A549 treated with ZK216348 at 1 μM for 4 hours (cell line): ENCODE measurements at places on chromosomes 13 and 19. TPM values are rescaled to one million over a fixed set of nuclear protein-coding genes. Genes with fewer than 3 reads are reported as not detected.

Gene TTC9B
- 0.34 to 0.47 TPM (median 0.43 TPM) in 4 of 5 replicates, not detected in the other for total RNA-seq

Gene S1PR2
- total RNA-seq: 0.65 to 1.2 TPM (median 0.86 TPM) in 5 replicates

Gene LIM2
- not detected in 5 replicates for total RNA-seq

Gene ERICH4
- total RNA-seq: not detected in 5 replicates

Gene NCR1
- not detected in 5 replicates for total RNA-seq

Gene ZNF180
- 7.5 to 11.3 TPM (median 8.2 TPM) in 5 replicates for total RNA-seq

Gene PNMA8A
- total RNA-seq: 8.1 to 11.0 TPM (median 10.6 TPM) in 5 replicates

Gene PRX
- 1.0 to 1.7 TPM (median 1.5 TPM) in 5 replicates for total RNA-seq

Gene MBD3L2
- not detected in 5 replicates for total RNA-seq

Gene POSTN
- total RNA-seq: 0.15 TPM in 1 of 5 replicates, not detected in the others

Gene ARHGAP45
- 1.5 to 4.0 TPM (median 3.6 TPM) in 5 replicates for total RNA-seq

Gene NECTIN2
- total RNA-seq: 66.5 to 87.0 TPM (median 80.6 TPM) in 5 replicates

Gene SHC2
- 0.58 to 1.2 TPM (median 1.0 TPM) in 5 replicates for total RNA-seq

Gene MIR17HG
- 0.51 to 1.6 TPM (median 1.3 TPM) in 5 replicates for total RNA-seq

Gene DACT3
- 0.14 to 0.74 TPM (median 0.38 TPM) in 5 replicates for total RNA-seq

Gene ZNF682
- total RNA-seq: not detected in 5 replicates

Gene OLFM4
- not detected in 5 replicates for total RNA-seq

Gene COL5A3
- 2.8 to 4.5 TPM (median 3.1 TPM) in 5 replicates for total RNA-seq

Gene ZNF304
- total RNA-seq: 1.8 to 2.3 TPM (median 2.1 TPM) in 5 replicates

Gene LRRC63
- total RNA-seq: 0.13 TPM in 1 of 5 replicates, not detected in the others

Gene CEACAM19
- 6.6 to 13.0 TPM (median 10.0 TPM) in 5 replicates for total RNA-seq

Gene SUGP1
- 25.3 to 34.4 TPM (median 26.8 TPM) in 5 replicates for total RNA-seq

Gene ZNF85
- 0.16 TPM in 1 of 5 replicates, not detected in the others for total RNA-seq

Gene C19orf85
- not detected in 5 replicates for total RNA-seq

Gene BBC3
- 14.6 to 30.6 TPM (median 28.4 TPM) in 5 replicates for total RNA-seq

Gene ZNF20
- 0.11 to 0.44 TPM (median 0.25 TPM) in 4 of 5 replicates, not detected in the other for total RNA-seq

Gene PGLYRP1
- not detected in 5 replicates for total RNA-seq

Gene FPR1
- 0.08 to 0.14 TPM (median 0.08 TPM) in 3 of 5 replicates, not detected in the others for total RNA-seq

Gene PABPC3
- 0.12 to 0.23 TPM (median 0.19 TPM) in 4 of 5 replicates, not detected in the other for total RNA-seq

Gene PNMA8C
- not detected in 5 replicates for total RNA-seq

Gene SIGLEC12
- total RNA-seq: not detected in 5 replicates

Gene IL12RB1
- not detected in 5 replicates for total RNA-seq

Gene LAIR2
- not detected in 5 replicates for total RNA-seq

Gene NFIC
- 28.0 to 57.6 TPM (median 48.4 TPM) in 5 replicates for total RNA-seq

Gene MYO1F
- 0.24 to 0.45 TPM (median 0.28 TPM) in 5 replicates for total RNA-seq

Gene NACC1
- total RNA-seq: 24.2 to 52.0 TPM (median 41.4 TPM) in 5 replicates

Gene ZNF738
- total RNA-seq: 0.51 to 1.0 TPM (median 0.66 TPM) in 5 replicates

Gene ADM5
- total RNA-seq: 2.7 to 6.9 TPM (median 5.7 TPM) in 5 replicates
